ENCODE measurements at places on chromosomes 5 and 9.

- no peak for DNase-seq
Observed at GRCh38 chr5:104353371-104353770, 790.8 kb upstream of the NUDT12 start.

- DNase-seq = no peak
Observed at GRCh38 chr5:40308867-40309266, 370.8 kb upstream of the PTGER4 start.

DNA sequence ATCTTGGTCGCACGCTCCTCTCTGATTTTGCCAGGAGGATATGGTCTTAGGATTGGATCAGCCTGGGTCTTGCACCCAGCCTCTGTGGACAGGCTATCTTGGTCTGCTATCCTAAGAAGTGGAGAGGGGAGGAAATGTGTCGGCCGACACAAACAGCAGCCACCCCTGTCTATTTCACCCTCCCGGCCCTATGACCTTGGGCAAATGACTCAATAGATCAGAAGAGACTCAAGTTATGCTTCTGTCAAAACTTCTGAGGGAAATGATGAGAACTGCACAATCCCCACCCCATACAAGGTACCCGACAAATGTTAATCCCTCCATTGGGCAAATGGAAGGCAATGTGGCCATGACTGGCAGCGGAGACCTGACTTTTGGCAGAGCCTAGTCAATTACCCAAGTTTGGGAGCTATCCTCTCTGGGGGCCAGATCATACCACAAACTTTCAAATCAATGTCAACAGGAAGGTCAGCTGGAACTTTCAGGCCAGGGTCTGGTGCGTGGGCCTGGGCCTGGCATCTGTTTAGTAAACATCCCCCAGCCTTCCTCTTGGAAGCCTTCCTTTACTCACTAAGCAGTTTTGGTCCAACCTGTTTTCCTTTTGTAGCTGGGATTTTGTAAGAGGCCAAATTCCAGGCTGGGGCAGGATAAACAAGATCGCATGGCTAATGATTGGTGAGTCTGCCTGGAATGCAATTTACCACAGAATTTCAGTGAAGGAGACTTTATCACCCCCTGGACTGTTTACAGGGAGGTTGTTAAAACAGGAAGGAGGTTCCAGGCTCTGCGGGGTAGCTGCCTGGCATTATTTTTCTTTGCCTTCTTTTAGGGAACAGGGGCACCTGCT, 64.2 kb upstream of the CPEB4 start:
- DNase-seq = no peak

DNA sequence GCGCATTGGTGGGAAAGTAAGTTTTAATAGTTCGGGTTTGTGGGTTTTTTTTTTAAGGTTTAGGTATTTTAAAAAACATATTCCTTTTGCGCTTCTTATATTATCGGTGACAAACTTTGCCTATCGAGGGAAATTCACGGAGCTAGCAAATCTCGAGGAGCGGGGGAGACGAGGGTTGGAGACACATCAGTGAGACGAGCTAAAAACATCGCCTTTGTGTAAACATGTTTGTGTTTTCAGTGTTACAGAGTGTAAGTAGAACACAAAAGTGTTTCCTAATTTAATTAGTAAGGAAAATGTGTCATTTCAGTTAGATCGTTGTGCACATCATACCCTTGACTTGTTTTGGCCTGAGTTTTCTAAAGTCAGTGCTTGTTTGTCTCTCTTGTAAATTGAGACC, 945 bp downstream of the BTF3 start:
- no peak for DNase-seq

GRCh38 chr5:36889264-36889663, 12.7 kb downstream of the NIPBL start:
- no peak for DNase-seq

GRCh38 chr5:137667341-137667740, 68.5 kb downstream of the KLHL3 start:
- DNase-seq = no peak

- no peak for DNase-seq
Observed at GRCh38 chr5:7578071-7578470, 182.1 kb downstream of the ADCY2 start.

GRCh38 chr9:137305060-137305797, 3.2 kb upstream of the NRARP start:
- DNase-seq = peak; percentile 35

DNA sequence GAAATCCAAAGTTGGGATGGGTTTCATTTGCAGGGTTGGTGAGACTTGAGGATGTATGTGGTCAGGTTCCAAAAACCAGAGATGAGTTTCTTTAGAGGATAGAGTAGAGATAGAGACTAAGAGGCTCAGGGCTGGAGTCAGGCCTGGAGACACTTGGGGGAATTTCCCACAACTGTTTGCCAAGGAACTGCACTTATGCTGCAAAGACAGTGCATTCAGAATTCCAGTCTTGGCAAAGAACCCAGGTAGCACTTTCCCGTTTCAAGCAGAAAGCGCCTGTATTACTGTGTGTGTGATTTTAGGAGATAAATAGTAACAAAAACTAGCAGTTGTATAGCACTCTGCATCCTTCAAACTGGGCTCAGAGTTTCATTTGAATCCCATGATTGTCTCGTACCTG, 55.4 kb downstream of the SNCAIP start:
- DNase-seq = no peak

GRCh38 chr5:32384621-32385020, 59.9 kb downstream of the ZFR start:
- DNase-seq = no peak

DNA sequence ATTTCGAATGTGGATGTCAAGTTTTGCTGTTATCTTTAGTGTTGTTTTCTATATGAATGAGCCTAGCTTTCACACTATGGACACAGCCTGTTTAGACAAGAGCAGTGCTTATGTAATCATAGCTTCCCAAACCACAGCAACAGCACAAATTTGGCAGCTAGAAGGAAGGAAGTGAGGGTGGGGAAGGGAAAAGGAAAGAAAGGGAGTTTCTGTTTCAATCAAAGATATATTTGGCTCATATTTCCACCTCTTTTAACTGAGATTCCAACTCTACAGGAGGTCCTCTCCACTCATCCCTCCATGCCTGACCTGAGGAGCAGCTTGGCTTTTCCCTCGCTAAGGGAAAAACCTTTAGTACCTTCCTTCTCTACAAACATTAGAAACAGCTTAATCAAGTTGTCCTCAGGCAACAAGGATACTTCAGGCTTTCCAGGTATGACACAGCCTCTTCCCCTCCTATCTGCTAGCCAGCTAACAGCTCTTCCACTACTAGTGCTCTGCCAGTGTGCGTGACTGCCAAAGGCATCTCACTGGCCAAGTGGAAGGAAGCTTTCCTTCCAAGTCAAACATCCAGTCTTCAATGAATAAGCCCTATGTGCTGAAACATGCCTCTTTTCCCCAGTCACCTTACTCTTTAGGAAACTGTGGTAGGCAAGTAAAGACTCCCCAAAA, 268.6 kb upstream of the PTGER4 start:
- no peak for DNase-seq

DNA sequence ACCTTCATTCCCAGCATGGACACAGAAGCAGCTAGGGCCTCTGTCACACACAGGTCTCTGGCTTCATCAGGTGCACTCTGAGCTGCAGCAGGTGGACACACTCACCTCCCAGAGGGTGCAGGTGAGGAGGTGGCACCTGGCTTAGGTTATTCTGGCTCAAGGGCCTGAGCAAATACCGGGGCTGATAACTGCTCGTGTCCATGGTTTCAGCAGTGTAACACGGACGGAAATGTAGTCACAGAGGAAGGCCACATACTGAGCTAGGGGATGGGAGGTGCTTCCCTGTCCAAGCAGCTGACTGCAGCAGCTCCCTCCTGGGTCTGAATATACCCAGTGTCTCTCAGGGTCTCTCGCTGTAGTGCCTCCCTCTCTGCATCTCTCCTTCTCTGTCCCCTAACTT, 5.7 kb downstream of the PHF2 start:
- peak; percentile 70 for DNase-seq

DNA sequence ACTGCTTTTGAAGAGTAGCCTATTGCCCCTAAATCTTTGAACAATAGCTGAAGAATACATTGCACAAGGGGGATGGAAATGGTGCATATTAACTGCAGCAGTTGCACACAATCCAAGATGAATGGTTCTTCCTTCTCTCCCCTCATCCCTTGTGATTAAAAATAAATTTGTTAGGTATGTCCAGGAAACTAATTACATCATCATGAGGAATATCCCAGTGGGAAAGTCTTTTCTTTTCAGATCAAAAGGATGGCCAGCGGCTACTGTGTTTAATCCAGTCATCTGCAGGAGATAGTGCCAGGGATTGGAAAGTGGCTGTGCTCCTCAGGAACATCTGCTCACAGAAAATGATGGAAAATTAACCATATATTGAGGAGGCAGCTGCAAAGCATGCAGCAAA, 508.4 kb upstream of the SEMA6A start:
- no peak for DNase-seq

DNA sequence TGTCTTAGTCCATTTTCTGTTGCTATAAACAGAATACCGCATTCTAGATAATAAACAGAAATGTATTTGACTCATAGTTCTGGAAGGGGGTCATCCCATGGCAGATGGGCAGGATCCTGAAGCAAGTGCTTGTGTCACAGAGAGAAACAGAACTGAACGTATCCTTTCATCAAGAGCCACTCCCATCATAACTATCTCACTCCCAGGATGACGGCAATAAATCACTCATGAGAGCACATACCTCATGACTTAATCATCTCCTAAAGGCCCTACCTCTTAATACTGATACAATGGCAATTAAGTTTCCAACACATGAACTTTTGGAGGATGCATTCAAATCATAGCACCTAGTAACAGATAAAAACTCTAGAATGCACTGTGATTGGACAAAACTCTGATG, 142.9 kb downstream of the CAMK4 start:
- no peak for DNase-seq

GRCh38 chr9:95981761-95982390, 106.4 kb downstream of the ERCC6L2 start:
- DNase-seq = no peak

DNA sequence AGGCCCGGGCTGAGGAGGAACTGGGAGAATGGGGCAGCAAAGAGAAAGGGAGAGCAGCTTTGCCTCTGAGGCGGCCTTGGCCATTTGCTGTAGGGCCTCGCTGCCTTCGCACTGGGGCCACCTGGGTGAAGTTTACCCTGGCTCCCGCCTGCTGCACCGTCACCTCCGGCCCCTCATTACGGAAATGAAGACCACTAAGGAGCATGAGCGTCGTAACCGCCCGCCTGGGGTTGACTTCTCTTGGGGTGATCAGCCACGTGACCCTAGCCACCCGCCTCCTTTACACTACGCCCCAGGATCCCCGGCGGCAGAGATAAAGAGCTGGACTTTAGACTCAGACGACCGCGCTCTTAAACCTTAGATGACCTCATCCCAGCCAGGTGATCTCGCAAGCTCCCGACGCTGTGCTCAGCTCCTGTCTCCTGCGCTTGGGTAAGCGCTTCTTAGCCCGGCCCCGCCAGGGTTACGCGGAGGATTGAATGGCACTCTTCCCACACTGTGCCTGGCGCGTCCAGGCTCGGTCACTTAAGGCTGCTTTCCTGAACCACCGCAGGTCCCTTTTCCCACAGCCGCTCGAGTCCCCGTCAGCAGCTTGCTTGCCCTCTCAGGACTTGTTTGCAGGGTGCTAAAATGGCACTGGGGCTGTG, 107.9 kb upstream of the LARP1 start:
- DNase-seq = no peak

GRCh38 chr5:137250421-137250820, 248.7 kb downstream of the SPOCK1 start:
- no peak for DNase-seq

DNA sequence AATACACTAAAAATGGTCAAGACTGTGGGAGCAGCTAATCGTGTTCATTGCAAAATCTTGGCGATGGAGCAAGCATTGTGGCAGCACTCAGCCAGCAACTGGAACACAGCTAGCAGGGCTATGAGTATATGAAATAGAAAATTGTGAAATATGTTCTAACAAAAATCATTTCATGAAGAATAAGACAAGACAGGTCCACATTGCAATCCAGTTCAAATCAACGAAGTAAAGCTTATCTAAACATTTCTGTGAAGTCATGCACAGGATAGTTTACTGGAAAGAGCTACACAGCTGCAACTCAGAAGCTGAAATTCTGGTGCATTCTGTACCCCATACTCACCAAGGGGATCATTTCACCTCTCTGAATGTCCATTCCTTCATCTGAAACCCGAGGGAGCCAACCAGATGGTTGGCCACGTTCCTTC, 5.3 kb upstream of the NFIL3 start:
- no peak for DNase-seq

DNA sequence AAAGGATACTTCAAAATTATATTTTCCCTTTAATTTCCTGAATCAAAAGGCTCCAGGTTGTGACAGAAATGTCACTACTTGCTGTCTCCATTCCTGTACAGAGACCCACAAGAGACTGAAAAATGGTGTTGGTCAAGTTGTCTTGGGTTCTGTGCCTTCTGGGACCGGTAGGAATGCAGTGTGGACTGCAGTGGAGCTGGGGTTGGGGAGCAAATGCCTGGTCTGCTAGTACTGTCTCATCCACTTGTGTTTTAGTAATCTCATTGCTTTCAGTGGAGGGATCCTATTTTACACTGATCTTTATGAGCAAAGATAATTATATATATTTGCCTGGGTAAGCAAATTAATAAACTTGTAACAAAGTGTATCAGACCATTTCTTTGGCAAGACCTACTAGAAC, 24.2 kb upstream of the CATSPER3 start:
- DNase-seq = no peak

DNA sequence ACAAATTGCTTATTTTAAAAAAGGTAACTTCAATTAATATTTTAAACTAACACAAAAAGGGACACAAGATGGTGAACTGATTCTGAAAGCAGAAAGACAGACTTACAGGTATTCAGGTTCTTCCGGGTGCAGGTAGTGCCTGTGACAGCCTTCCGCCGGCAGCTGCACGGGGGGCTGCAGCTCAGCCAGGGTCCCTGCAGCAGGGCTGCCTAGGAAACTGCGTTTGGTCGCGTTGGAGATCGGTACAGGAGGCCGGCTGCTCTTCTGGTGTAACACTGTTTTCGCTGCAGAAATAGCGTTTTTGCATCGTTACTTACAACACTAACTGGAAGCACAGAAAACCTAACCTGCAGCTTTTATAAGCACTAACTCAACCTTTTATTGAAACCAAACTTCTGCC, 80.0 kb downstream of the CAMSAP1 start:
- DNase-seq = no peak

DNA sequence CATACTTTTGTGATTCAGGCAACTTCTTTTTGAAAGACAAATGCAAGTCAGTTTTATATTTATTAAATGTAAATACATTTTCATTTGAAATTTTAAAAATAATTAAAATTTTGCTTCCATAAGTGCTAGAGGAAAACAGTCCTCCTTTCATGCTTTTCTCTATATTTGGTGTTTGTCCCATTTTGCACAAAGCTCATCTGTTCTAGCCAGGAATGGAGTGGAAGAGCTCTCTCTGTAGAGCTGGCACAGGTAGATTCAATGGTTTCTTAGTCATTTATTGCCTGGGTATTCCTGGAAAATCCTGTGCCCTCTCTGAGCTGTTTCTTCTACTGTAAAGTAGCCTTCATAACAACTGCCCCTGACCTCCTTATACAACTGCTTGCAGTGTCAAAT, 267.6 kb upstream of the HAPLN1 start:
- DNase-seq = no peak

- no peak for DNase-seq
Observed at GRCh38 chr9:71168418-71168817, 47.0 kb upstream of the TRPM3 start.

GRCh38 chr9:108521063-108521590, 334.7 kb downstream of the ACTL7B start:
- DNase-seq = no peak
